Non-pigmented ciliary epithelial cell (primary cell): ENCODE measurements at places on chromosomes 13 and 19.
A peak's percentile ranks its signal among the peaks of the same experiment; 100 is the strongest.

DNA sequence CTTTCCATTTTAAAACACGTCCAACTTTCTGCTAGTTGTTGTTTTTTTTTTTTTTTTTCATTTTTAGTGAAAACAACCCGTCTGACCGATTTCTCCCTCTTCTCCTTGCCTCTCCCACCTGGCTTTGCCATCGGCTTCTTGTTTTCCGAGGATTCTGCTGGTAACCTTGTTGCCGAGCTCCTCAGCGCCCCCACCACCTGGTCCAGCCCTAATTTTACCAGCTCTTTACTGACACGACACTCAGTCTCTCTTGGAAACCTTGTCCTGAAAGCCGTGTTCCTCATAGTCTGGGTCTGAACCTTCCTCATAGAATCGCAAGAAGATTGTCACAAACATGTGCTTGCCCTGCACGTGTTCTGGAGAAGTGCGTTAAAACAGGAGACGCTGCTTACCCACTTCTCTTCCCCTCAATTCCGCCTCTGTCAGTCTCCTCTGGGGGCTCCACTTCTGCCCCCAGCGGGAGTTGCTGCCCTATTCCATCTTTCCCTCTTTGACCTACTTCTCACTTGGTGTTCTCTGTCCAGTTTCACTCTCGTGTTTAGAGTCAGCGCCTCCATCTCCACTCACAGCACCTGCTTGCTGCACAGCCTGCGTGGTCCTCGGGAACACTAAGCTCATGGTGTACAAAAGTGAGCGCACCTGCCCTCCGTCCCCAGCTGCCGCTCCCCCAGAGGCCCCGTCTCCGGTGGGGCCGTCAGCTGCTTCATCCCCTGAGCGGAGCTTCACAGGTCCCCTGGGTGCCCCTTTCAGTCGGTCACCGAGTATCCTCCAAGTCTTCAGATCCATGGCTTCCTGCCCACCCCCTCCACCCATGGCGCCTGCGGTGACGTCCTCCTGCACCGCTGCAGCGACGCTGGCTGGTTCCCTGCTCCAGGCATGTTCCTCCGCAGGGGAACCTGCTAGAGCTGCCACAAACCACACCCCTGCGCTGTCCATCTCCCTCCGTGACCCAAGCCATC, 65.1 kb downstream of the TM9SF2 start:
- no peak for DNase-seq

GRCh38 chr13:106455777-106456176, 79.7 kb downstream of the EFNB2 start:
- no peak for DNase-seq

DNA sequence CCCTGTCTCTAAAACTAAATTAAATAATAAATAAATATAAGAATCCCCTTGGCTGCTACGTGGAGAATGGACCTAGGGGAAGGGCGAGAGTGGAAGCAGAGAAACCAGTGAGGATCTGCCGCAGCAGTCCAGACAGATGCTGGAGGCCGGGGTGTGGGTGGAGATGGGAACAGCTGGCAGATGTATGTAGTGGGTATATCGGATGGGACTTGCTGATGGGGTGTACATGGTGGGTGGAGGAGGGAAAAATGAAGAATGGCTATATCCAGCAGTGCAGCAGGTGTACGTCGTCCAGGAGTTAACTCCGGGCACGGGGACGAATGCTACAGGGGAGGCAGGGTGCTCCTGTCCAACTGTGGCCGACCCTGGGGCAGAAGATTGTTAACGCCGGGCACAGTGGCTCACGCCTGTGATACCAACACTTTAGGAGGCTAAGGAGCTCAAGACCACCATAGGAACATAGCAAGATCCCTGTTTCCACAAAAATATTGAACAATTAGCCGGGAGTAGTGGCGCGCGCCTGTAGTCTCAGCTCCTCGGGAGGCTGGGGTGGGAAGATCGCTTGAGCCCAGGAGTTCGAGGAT, 654 bp downstream of the CEP89 start:
- DNase-seq: no peak

DNA sequence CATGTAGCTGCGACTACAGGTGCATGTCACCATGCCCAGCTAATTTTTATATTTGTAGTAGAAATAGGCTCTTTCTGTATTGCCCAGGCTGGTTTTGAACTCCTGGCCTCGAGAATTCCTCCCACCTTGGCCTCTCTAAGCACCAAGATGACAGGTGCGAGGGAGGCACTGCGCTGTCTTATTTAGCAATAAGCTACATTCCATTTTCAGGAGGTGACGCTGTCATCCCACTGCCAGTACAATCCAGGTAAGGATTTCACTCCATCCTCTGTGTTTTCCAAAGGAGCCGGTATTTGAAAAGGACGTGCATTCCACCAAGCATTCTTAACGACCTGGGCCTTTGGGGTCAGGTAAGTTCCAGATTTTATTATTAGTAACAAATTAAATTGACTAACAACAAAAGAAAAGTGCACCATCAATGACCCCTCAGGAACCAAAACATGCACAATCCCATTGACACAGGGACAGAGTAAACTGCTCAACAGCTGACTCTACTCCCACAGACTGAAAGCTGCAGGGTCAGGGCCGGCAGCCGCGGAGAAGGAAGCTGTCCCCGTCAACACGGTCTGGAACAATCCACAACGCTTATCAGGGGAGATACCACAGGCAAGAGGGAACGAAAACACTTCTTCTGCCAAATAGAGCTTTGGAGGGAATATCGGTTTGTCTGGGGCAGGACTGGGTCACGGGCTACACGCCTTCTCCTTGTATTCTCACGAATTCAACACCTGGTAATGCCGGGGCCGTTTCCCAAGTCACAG, 82.8 kb downstream of the INSR start:
- no peak for DNase-seq

- peak; percentile 17 for DNase-seq
These were observed 2772.2 kb downstream of the PCDH9 start for GRCh38 chr13:64457976-64458375.

DNA sequence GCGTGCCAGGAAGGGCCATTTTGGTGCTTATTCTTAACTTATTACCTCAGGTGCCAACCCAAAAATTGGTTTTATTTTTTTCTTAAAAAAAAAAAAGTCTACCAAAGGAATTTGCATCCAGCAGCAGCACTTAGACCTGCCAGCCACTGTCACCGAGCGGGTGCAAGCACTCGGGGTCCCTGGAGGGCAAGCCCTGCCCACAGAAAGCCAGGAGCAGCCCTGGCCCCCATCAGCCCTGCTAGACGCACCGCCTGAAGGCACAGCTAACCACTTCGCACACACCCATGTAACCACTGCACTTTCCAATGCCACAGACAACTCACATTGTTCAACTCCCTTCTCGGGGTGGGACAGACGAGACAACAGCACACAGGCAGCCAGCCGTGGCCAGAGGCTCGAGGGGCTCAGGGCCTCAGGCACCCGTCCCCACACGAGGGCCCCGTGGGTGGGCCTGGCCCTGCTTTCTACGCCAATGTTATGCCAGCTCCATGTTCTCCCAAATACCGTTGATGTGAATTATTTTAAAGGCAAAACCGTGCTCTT, 49.3 kb downstream of the RAB20 start:
- no peak for DNase-seq

- DNase-seq: no peak
These were observed 13.5 kb downstream of the ERICH4 start for GRCh38 chr19:41456342-41456918.

DNA sequence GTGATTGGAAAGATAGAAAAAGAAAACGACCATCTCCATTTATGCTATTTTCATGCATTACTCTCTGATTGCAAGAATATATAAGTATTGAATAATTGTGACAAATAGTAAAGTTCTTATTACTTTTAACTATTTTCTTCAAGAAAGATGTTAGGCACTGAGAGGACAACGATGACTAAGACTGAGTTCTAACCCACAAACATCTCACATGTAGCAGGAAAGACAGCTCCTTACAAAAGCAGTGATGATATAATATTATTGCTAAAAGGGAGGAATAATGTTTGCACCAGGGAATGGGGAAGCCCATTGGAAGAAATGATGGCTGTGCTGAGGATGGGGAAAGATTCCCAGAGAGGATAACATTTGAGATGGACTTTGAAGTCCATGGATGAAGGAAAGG, 22.6 kb downstream of the RXFP2 start:
- no peak for DNase-seq

GRCh38 chr13:83877651-83878355, 4.5 kb downstream of the SLITRK1 start:
- DNase-seq: no peak

DNA sequence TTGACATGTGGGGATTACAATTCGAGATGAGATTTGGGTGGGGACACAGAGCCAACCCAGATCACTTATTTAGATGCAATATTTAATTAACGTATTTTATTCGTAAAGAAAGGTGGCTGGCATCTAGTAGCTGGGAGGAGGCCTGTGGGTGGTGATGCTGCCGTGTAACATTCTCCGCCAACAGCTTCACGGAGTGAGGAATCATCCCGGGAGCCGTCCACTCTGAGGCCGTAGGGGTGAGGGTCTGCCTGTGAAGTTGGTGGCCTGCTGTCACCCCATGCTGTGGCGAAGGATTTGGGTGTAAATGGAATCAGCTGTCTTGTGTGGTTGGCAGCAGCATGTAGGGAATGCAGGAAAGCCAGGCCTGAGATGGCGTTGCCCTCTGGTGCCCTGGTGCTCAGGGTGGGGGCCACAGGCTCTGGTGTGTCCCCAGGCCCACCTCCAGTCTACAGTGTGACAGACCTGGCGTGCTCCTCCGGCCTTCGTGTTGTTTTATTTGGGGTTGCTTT, 3.3 kb upstream of the TEX29 start:
- DNase-seq: no peak

GRCh38 chr13:46195016-46195415, 13.0 kb upstream of the LCP1 start:
- DNase-seq: no peak

DNA sequence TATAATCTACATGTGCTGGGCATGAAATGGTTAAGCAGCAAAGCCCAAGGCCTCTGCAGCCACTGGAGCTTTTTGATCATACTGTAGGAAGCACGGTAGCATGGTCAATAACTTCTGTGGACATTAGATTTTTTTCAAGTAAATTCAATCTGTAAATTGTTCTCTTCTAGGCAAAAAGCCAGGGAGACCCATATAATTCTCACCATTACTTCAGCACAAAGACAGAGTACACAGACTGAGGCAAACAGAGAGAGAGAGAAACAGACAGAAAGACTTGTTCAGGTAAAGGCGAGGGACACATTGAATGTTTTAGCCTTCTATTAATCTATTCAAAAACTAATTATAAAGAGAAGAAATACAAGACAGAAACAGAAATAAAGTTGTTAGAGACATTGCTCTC, 349.4 kb downstream of the RFC3 start:
- DNase-seq: no peak

DNA sequence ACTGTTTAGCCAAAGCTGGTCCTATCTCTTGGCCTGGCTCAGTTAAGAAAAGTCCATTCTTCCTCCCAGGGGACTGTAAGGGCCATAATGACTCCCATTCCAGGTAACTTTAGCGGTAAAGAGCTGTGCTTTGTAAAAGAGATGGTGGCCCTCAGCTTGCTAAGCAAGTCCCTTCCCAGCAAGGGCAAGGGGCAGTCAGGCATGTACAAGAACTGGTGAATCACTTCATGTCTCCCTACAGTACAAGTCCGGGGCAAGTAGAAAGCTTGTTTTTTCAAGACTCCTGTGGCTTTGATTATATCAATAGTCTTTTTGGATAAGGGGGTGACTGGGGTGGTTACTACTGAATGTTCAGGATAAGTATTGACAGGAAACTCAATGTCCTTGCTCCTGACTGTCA, 88.9 kb downstream of the SLC25A15 start:
- peak; percentile 20 for DNase-seq

DNA sequence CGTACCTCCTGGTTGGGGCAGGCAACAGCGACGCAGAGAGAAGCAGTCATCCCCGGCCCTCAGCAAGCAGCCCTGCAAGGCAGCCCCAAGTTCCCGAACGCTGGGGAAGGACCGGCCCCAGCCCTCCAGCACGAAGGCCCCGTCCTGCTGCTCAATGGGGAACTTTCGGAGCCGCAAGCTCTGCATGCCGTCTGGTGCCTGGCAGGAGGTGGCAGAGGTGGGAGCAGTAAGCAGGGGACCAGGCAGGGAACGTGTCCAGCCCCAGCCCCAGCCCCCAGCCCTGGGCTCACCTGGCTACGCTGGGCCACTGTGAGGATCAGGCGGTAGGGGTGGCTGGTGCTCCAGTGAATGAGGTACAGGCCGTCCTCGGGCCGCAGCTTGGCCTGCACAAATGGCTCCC, 18.1 kb downstream of the TYK2 start:
- no peak for DNase-seq

GRCh38 chr13:39463611-39464010, 139.4 kb downstream of the LHFPL6 start:
- no peak for DNase-seq

GRCh38 chr19:45069056-45069455, 7.2 kb downstream of the ZNF296 start:
- no peak for DNase-seq

DNA sequence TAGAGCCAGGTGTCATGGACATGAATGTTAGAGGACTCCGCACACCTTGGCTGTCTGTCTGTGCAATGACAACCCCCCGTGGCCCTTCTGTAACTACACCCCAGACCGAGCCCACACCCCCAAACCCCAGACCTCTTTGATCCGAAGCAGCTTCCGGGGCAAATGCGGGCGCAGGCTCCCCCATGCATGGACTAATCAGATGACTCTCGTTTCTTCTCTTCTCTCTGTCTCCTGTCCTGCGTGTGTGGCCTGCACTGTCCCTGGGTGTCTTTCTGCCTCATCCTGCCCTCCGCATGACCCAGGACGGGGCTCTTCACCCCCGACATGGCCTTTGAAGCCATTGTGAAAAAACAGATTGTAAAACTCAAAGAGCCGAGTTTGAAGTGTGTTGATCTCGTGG, 38.9 kb downstream of the TMED1 start:
- no peak for DNase-seq

- DNase-seq: no peak
These were observed 5.7 kb upstream of the IGFL2 start for GRCh38 chr19:46142294-46142693.

DNA sequence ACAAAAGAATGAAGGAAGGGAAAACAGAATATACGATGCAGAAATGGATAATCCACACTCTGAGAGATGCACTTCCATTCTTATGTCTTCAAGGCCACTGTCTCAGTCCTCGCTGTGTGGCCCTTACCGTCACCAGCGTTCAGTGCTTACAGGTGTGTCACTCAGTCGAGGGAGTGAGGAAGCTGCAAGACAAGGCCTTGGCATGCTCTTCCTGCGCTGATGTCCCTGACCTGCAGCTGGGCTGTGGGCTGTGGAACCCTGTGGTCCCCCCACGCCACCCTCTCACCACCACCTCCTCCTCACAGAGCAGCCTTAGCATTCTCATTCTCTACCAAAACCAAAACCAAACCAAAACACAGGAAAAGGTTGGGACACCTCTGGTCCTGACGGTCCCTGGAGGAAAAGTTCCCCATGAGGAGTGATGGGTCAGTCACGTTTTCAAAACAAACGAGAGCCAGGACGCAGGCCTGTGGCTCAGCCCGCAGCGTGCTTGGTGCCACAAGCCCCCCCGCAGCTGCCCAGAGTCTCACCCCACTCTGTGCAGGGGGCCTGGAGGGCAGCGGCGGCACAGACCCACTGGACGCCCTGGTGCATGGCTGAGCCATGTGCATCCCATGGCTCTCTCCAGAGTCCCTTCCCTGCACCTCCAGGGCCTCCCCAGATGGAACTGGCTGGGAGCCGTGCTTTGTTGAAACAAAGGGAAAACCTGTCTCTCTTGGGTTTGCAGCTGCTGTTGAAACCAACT, 48.2 kb upstream of the GPR183 start:
- DNase-seq: no peak

- no peak for DNase-seq
These were observed 955.6 kb downstream of the UQCRFS1 start for GRCh38 chr19:28257396-28257795.

GRCh38 chr13:109500146-109500773, 286.1 kb downstream of the IRS2 start:
- DNase-seq: no peak
